ENCODE measurements at places on chromosomes 12 and 14. TPM values are rescaled to one million over a fixed set of nuclear protein-coding genes. Genes with fewer than 3 reads are reported as not detected.
A peak's percentile ranks its signal among the peaks of the same experiment; 100 is the strongest.

SCNN1A gene
- total RNA-seq: 1.5 TPM

DNA sequence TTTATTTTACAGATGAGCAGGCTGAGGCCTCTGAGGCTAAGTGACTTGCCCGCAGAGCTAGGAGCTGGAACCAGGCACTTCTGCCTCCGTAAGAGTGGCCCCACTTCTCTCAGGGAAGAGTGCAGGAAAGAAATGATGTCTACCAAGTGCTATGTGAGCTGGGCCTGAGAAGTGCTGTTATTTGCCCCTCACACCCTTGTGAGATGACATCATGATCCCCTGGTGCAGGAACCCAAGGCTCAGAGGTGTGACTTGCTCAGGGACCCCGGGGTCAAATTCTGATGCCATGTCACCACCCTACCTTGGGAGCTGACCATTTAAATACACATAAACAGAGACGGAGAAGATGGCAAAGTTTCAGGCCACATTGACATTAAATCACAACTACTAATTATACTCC is 63.7 kb upstream of the DDX11 start:
- DNase-seq: no peak

- DNase-seq: no peak
Observed at GRCh38 chr14:59067127-59067894, 121.2 kb upstream of the DAAM1 start.

GRCh38 chr12:51244269-51244668 is 5.6 kb downstream of the DAZAP2 start:
- DNase-seq: peak; percentile 25

GRCh38 chr12:95277139-95277538 is 59.5 kb downstream of the VEZT start:
- peak; percentile 72 for DNase-seq

- peak; percentile 29 for DNase-seq
Observed at GRCh38 chr14:21241218-21241819, 27.9 kb downstream of the HNRNPC start.

DNA sequence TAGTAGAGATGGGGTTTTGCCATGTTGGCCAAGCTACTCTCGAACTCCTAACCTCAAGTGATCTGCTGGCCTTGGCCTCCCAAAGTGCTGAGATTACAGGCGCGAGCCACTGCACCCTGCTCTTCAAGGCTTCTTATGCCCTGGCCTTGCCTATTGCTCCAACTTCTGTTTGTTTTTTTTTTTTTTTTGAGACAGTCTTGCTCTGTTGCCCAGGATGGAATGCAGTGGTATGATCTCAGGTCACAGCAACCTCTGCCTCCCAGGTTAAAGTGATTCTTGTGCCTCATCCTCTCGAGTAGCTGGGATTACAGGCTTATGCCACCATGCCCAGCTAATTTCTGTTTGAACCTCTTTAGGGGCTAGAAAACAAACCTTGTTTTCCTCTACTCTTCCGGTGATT is 6.0 kb upstream of the ABCD4 start:
- DNase-seq: peak; percentile 5

DNA sequence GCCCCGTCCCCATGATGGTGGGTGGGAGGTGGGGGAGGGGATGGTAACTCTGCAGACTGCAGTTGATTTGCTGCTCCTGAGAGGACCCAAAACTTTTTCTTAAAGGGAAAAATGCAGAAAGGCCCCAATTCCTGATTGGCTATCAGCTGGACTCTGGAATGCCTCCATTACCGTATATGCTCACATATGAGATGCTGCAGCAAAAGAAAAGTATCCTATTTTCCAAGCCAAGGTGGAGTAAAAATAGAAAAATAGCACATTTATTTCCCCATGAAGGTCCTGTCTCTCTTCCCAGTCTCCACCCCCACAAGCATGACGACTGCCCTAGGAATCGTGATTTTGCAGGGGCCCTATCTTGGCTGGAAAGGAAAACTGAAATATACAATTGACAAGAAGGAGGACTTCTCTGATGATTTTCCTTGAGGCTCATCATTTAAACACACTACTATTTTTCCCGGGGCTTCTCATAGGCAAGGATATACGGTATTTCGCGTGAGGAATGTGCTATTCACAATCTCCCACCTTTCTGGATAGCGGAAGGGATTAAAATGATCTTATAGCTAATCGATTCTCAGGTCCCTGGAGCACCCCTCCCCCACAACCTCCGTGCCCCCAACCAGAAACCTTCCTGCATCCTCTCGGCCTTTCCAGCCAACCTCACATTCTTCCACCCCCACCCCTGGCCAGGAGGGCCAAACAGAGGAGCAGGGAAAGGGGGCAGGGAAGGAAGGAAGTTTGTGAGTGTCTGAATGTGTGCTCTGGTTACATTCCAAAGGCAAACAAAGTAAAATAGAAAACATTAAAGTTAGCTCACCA is 138.9 kb upstream of the CCND2 start:
- DNase-seq: no peak

GRCh38 chr14:21084396-21084795 is 14.1 kb downstream of the ZNF219 start:
- DNase-seq: no peak

Data from M059J (cell line).